ENCODE measurements at places on chromosomes 16 and 17. TPM values are rescaled to one million over a fixed set of nuclear protein-coding genes. Genes with fewer than 3 reads are reported as not detected.

KRT34 gene
- not detected for total RNA-seq

KRT13 gene
- 292 TPM for total RNA-seq

ABCA10 gene
- 6.0 TPM for total RNA-seq

OTOA gene
- total RNA-seq, result 1.4 TPM

APOH gene
- total RNA-seq, result not detected

WSB1 gene
- total RNA-seq, result 443 TPM

ZP2 gene
- total RNA-seq, result not detected

DNAJC7 gene
- 60.9 TPM for total RNA-seq

ADAP2 gene
- total RNA-seq, result 62.4 TPM

SLC52A1 gene
- 1.4 TPM for total RNA-seq

ZNHIT3 gene
- total RNA-seq, result 11.3 TPM

DNA sequence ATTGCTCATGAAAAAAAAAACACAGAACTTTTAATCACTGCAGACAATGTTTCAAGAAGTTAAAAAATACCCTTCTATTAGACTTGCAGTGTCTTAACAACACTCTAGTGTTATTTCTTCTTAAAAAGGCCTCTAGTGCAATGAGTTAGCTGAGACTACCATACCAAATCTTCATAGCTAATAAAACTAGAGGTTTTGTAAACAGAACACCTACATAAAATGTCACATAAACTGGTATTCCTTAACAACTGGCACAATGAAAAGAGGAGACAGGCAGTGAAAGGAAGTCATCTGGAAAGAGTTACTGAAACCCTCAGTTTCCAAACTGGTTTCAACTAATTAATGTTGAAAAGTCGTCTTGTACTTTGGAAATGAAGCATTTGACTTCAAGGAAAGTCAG is 394.2 kb upstream of the PMFBP1 start:
- DNase-seq, result no peak

- peak; percentile 44 for DNase-seq
Observed at GRCh38 chr16:67326472-67327309, at the start of the genes KCTD19 and LRRC36. Gene KCTD19, minus strand, starts transcription at chr16:67326741. Its CDS starts 34 bp downstream, at chr16:67326707. Gene LRRC36, plus strand, starts transcription at chr16:67326815. Its CDS starts 48 bp downstream, at chr16:67326863.

GRCh38 chr17:76161619-76162266 is 20.7 kb upstream of the FOXJ1 start:
- DNase-seq, result peak; percentile 42

DNA sequence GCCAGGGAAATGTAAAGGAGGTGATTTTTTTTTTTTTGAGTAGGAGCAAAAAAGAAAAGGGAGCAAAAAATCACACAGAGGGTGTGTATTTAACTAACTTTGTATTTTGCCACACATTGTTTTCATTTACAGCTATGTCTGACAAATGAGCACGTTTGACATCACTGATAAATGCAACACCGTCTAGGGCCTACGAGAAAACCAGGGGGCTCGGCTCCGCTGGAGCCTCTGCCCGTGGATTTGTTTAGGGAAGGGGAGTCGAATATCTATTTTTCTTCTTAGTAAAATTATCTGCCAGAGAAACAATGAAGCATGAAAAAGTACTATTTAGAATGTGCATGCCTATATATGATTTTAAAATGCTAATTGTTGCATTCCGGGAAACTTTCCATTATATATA is 6.8 kb downstream of the MAF start:
- DNase-seq, result no peak

DNA sequence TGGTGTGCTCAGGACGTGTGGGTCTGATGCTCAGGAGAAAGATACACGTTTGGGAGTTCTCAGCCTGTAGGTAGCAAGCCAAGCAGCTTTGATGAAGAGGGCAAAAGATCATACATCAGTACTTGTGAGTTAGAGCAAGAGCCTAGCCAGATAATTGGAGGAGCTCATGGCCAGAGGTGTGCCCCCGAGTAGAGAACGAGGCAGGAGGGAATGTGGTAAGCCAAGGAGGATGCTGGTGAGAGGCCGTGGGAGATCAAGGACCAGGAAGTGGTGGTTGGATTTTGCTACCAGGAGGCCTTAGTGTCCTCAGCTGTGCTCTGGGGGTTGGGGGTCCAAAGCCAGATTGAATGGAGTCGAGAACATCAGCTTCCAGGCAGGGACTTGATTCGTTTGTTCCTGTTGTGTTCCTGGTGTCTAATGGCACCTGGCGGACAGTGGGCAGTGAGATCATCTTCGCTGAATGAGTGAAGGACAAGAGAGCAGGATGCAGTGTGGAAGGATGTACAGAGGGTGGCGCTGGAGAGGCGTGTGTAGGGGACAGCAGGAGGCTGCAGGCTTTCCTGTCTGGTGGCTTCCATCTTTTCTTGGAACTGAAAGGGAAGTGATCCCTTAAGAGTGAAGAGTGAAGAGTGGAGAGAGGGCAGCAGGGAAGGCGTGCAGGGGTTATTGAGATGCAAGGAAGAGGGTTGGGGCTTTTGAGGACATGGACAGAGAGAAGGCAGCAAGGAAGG is 11.6 kb downstream of the FBXL19 start:
- DNase-seq, result no peak

- DNase-seq, result peak; percentile 34
Observed at GRCh38 chr17:75152922-75153779, 1.2 kb downstream of the JPT1 start.

GRCh38 chr17:65064452-65065019 is 8.0 kb upstream of the GNA13 start:
- no peak for DNase-seq

GRCh38 chr17:19254651-19255050 is 17.5 kb downstream of the EPN2 start:
- DNase-seq, result no peak

GRCh38 chr17:32258383-32259140 is 7.1 kb upstream of the RHBDL3 start:
- DNase-seq, result no peak

GRCh38 chr16:65576631-65577030 is 454.8 kb upstream of the CDH11 start:
- DNase-seq, result no peak

- DNase-seq, result no peak
Observed at GRCh38 chr17:57649731-57650484, 95.2 kb downstream of the CCDC182 start.

- DNase-seq, result peak; percentile 86
Observed at GRCh38 chr17:5516060-5516792, 29.9 kb downstream of the MIS12 start.

GRCh38 chr16:31130336-31130891 is 5.1 kb downstream of the PRSS8 start:
- no peak for DNase-seq

DNA sequence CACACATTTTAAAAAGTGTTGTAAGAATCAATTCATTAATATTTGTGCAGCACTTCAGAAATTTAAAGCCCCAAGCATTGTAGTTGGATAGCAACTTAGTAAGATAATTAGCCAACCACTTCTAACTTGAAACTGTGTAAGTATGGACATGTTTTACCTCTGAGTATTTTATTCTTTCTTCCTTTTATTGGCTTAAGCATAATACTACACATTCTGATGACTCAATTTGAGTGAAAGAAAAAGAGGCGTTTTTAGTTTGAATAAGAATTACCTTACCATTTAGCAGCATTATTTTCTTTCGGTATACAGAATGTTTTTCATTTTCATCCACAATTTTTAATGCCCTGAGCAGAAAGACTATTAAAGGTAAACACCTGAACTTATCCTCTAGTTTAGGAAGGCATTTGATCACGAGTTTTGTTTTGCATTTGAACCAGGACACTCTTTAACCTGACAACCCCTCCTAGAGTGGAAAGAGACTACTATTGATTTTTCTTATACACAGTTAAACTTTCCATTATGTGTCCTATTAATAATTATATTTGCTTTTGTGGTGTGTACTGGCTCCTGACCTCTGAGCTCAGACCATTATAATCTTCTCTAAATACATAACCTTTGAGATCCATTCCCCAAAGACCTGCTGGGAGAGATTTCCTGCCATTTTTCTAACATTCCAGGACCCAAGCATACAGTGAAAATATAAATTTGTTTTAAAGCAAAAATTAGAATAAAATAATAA is 9.2 kb downstream of the NACA2 start:
- no peak for DNase-seq

DNA sequence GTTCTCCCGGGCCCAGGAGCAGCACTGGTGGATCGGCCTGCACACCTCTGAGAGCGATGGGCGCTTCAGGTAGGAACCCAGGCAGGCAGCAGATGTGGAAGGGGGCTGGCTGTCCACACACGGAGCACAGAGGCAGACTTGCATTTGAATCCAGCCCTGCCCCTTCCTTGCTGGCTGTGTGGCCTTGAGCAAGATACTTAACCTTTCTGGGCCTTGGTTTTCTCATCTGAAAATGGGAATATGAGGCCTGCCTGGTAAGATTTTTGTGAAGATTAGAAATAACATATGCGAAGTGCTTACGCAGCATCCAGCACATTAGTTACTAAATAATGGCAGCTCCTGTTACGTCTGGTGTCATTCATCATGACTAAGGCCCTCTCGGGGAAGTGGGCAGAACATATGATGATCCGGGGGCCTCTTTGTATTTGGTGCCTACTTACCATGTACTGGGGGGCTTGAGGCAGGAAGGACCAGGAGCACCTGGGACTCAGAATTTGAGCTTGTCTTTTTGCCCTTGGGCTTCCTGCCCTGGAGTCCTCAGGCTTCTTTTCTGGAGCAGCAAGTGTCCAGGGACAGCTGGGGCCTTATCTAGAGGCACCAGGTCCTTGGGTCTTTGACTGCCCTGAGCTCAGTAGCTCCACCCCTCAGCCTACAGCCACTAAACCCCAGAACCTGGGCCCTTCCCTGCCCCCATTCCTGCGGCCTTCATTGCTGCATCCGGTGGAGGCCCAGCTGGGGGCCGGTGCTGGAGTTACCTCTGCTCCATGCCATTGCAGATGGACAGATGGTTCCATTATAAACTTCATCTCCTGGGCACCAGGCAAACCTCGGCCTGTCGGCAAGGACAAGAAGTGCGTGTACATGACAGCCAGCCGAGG is 53.8 kb downstream of the MRC2 start:
- no peak for DNase-seq

DNA sequence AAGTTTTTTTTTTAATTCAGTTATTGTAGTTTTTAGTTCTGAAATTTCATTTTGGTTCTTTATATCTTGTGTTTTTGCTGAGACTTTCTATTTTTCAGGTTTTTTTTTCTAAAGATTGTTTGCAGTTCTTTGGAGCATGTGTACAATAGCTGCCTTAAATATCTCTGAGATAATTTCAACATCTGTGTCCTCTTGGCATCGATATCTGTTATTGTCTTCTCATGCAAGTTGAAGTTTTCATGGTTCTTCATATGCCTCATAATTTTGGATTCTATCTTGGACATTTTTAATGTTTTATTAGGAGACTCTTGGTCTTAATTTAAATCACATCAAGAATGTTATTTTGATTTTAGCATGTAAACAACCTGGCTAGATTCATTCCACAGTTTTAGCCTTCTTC is 22.8 kb downstream of the COX11 start:
- DNase-seq, result no peak

DNA sequence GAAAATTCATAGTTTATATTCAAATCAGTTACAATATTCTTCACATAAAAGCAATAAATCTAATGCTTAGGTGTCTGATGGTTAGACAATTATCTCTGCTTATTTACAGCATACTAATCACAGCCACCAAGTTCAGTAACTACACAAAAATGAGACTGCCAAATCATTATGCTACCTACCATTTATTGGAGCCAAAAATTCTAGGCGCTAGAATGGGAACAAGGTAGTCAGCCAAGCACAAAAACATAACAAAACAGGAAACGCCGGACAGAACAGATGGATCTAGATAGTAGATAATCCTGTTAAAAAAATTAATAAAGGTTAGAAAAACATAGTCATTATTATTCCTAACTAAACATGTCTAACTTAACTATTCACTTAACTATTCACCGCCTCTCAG is 3.6 kb downstream of the ARL6IP1 start:
- DNase-seq, result no peak

DNA sequence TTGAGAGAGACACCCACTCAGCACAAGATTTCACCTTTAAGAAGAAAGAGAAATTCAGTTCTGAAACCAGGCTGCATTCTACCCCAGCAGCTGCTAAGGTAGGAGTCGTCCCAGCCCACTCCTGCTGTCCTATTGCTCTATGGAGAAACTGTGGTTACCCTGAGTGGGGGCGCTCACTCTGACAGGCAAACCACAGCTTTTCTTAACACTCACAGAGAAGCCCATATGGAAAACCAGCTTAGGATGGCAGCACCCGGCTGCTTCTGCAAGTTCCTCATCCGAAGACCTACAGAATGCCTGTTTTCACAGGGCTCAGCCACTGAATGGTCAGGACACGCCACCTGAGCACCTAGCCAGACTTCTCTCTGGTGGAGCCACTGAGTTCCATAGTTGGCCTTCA is 7.5 kb downstream of the ATP5PD start:
- DNase-seq, result no peak

DNA sequence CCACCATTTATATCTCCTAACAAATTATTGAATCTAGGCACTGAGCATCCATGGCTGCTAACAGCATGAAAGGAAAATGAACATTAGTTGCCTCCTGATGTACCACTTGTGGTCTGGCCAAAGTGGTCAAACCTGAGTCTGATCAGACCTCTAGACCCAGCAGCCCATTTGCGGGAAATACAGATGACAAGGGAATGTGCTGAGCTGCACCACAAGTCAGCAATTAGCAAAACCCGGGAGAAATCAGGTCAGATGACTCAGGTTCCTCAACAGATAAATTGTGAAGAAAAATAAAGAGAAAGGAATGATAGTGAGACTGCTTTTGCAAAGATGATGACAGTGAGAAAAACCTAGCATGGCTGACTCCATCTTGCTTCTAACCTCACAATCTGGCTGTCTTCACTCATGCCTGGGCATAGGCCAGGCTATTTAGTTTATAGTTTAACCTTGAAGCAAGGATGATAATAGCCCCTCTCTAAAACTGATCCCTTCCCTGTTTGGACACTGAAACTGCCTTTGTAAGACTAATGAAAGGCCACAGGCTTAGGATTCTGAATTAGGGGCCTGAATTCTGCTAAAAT is 142.7 kb upstream of the ASIC2 start:
- DNase-seq, result no peak

- no peak for DNase-seq
Observed at GRCh38 chr16:73306901-73307413, 259.0 kb upstream of the ZFHX3 start.

GRCh38 chr16:9481747-9482730 is 390.6 kb downstream of the HAPSTR1 start:
- DNase-seq, result no peak

DNA sequence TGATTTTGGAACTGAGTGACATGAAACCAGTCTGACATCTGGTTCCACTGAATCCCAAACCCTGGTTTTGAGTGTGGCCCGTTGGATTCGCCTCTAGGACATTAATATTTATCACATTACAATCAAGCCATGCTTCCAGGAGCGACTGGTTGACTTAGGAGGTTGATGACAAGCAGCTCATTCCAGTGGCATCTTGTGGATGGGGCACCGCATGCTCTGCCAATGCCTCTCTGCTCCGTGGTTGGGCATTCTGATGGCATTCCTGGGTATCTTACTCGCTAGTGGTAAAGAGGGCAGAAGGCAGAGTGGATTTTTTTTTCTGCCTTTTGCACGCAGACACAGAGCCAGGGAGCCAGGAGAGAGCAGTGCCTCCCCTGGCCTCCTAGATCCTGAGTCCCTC is 31.4 kb downstream of the CACNG4 start:
- DNase-seq, result no peak

DNA sequence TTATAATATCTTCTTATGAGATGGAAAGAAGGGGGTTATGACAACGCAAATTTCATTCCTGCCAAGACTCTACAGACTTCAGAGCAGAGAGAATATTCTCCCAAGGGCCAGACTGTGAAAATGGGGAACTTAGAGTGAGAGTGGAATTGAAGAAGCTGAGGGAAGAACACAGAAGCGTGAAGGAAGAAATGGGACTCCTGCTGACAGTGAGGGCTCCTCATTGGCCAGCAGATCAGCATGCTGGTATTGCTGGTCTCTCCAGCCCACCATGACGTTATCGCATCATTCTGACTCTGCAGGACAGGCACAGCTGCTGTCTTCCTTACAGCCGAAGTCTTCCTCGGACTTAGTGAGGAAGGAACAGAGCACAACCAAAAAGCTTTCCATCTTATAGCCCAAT is 24.3 kb downstream of the CCL4 start:
- no peak for DNase-seq

Data from umbilical cord (tissue), 2 donors.